Activated CD8-positive, alpha-beta memory T cell treated with anti-CD3 and anti-CD28 coated beads, Interleukin-2, amount 10 ng/mL, durations not matched to agents 7 days and 5 days (primary cell): ENCODE measurements at places on chromosomes 16 and 17. TPM values are rescaled to one million over a fixed set of nuclear protein-coding genes. Genes with fewer than 3 reads are reported as not detected.

DNA sequence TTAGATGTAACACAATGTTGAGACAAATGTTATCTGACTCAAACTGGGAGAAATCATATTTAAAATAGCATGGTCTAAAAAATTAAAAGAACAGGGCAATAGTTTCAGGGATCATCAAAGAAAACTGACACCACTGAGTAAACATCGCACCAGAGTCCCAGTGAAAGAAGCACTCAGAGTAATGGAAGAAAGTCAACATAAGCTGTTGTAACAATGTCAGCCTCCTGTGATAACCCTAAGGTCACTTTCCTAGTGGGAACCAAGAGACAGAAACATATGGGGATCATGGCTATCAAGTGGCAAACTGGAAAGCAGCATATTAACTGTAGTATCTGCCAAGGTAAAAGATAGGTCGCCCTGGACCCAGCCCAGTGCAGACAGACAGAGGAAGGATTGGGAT lies 160.8 kb downstream of the CA10 start:
- H3K4me3 ChIP-seq: no peak overlapping the region
- no peak for DNase-seq
- no peaks in the 10 kb centered on the region for H3K36me3 ChIP-seq

GRCh38 chr17:73000832-73001231 lies 91.7 kb downstream of the SLC39A11 start:
- no peak for DNase-seq
- peaks cover 2% of the 10 kb centered on the region for H3K36me3 ChIP-seq
- no peaks in the 10 kb centered on the region for H3K27me3 ChIP-seq

GRCh38 chr17:18966831-18967624 lies 15.1 kb downstream of the SLC5A10 start:
- no peaks in the 10 kb centered on the region for H3K27me3 ChIP-seq
- H3K36me3 ChIP-seq: no peaks in the 10 kb centered on the region
- H3K4me1 ChIP-seq: no peaks in the 10 kb centered on the region
- no peak overlapping the region for H3K4me3 ChIP-seq

Gene MVP
- 110 TPM for total RNA-seq

Gene KRT36
- not detected for total RNA-seq

DNA sequence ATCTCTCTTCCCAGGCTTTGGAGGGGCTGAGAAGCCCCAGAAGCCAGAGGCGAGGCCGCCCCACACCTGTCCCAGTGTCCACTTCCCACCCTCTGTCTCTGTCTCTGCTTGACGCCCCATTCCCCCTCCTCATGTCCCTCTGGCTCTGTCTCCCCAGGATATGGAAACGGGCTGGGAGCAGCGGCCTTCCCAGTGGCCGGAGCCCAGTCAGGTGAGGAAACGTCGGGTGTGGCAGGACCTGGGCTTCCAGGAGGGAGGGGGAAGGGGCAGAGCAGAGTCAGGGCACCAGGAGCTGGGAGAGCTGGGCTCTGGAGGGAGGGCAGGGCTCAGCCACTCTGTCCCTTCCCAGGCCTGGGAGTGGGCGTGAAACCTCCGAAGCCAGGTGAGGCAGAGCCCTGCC lies 10.6 kb upstream of the PKMYT1 start:
- no peak overlapping the region for H3K27ac ChIP-seq
- H3K27me3 ChIP-seq: peaks cover 4% of the 10 kb centered on the region
- no peak for DNase-seq
- H3K36me3 ChIP-seq: no peaks in the 10 kb centered on the region
- H3K4me3 ChIP-seq: no peak overlapping the region
- H3K4me1 ChIP-seq: no peaks in the 10 kb centered on the region

DNA sequence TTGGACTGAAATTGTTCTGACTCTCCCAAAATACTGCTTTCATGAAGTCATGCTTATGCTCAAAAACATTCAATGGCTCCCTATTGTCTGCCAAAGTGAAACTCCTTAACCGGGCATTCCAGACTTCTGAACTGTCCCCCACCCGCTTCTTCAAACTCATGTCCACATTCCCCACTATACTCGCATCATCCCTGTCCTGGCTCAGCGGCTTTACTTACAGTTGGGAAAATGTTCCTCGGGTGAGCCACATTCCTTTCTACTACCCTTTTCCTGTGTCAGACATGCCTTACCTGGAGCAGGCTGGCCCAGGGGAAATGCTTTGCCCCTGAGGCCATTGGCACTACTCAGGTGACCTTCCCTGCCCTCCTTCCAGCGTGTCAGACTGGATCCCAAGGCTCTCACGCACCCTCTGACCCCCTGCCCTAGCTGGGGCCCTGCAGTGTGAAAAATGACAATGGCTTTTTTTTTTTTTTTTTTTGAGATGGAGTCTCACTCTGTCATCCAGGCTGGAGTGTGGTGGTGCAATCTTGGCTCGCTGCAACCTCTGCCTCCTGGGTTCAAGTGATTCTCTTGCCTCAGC lies 5.3 kb downstream of the CYGB start:
- no peak for DNase-seq
- H3K27ac ChIP-seq: no peak overlapping the region
- peaks cover 18% of the 10 kb centered on the region for H3K27me3 ChIP-seq
- H3K4me1 ChIP-seq: peaks cover 10% of the 10 kb centered on the region
- H3K36me3 ChIP-seq: no peaks in the 10 kb centered on the region

DNA sequence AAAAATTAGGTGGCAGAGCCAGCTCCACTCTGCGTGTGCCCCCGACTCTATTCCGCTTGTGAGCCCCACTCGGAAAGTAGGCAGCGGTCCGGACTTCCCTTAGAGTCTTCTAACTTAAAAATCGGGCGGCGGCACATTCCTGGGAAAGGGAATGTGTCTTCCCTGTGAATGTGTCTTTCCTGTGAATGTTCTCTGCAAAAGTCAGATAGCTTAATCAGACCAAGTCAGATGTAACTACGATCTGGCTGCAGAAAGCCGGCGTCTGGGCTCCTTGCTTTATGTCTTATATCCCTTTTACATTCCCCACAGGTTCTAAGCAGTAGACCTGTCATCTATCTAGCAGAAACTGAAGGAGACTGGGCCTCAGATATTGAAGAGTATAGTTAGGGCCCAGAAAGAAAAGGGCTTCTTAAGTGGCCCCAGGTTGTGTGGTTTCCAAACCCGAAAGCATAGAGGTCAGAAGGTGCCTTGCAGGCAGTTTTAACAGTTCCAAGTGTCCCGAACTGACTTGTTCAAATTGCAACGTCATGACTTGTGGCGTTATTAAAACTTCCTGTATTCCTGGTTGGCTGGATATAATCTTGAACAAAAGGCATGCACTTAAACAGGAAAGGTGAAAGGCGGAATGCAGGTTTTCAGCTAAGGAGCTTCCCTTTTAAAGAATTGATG lies 601 bp downstream of the PHKB start:
- H3K27me3 ChIP-seq: no peaks in the 10 kb centered on the region
- H3K36me3 ChIP-seq: peaks cover 14% of the 10 kb centered on the region
- DNase-seq: peak; percentile 52

Gene PEMT
- total RNA-seq: 18.6 TPM

DNA sequence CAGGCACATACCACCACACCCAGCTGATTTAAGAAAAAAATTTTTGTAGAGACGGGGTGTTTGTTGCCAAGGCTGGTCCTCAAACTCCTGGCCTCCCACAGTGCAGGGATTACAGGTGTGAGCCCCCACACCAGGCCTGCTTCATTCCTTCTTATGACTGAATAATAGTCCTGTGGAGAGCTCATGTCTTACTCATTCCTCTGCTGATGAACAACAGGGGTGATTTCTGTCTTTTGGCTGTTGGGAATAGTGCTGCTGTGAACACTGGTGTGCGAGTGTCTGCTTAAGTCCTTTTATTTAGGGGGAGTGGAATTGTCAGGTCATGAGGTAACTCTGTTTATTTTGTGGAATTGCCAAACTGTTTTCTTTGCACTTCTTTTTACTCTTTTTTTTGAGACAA lies 2.7 kb upstream of the CTRB1 start:
- H3K4me1 ChIP-seq: peaks cover 14% of the 10 kb centered on the region
- no peaks in the 10 kb centered on the region for H3K36me3 ChIP-seq
- H3K27ac ChIP-seq: no peak overlapping the region
- DNase-seq: no peak
- H3K4me3 ChIP-seq: no peak overlapping the region

Gene CTU2
- 31.1 TPM for total RNA-seq

- no peaks in the 10 kb centered on the region for H3K36me3 ChIP-seq
- peaks cover 13% of the 10 kb centered on the region for H3K4me1 ChIP-seq
- DNase-seq: peak; percentile 50
- peaks cover 13% of the 10 kb centered on the region for H3K27me3 ChIP-seq
Measured at GRCh38 chr16:55703003-55704001, 47.5 kb downstream of the SLC6A2 start.

- no peaks in the 10 kb centered on the region for H3K36me3 ChIP-seq
- H3K27me3 ChIP-seq: no peaks in the 10 kb centered on the region
- no peak overlapping the region for H3K4me3 ChIP-seq
- H3K4me1 ChIP-seq: peaks cover 36% of the 10 kb centered on the region
- peak; percentile 52 for DNase-seq
Measured at GRCh38 chr16:88769617-88770460, 15.2 kb downstream of the PIEZO1 start.

DNA sequence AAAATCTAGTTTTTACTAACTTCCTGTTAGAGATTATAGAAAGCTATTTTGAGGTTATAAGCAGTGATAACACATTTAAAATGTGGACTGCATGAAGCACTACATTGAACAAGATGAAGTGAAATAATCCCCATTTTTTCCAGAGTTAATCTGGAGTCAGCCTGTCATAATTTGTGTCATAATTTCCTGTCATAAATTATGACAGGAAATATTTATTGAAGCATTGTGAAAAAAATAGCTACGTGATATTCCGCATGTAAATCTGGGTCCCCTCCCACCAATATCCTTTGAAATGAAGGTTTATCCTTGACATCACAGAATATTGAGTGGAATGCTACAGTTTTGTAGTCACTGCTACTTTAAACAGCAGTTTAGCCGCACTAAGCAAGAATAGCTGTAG lies 40.1 kb downstream of the OMG start:
- no peak overlapping the region for H3K27ac ChIP-seq
- no peak for DNase-seq
- no peaks in the 10 kb centered on the region for H3K4me1 ChIP-seq

- no peak for DNase-seq
- no peak overlapping the region for H3K4me3 ChIP-seq
- H3K4me1 ChIP-seq: no peaks in the 10 kb centered on the region
- H3K36me3 ChIP-seq: no peaks in the 10 kb centered on the region
- H3K27me3 ChIP-seq: peaks cover 45% of the 10 kb centered on the region
Measured at GRCh38 chr16:75264999-75265910, 13.8 kb upstream of the BCAR1 start.

DNA sequence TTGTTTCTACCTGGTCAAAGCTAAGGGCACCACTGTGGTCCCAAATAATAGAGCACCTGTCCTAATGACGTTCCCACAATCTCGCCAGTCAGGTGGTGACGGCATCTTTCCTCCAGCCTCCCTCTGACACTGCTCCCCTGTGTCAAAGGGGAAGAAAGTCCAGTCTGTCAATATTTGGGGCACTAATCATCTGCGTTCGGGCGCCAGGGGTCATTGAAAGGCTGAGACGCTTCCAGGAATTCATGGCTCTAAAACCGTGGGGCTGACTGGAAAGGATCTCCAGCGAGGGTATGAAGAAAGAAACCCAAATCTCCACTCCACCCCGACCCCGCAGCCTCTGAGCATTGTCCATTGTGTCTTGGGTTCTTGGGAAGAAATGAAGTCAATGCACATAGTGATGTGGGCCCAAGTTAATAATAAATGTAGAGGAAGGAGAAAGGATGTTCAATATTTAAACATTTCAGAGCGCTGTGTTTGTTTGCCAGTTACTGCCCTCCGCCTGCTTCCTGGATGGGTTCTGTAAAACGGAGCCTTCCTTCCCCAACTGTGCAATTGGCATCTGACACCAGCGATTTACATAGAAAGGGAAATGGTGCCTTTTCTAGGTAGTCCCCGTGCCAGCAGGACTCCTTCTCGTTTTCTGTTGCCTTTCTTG lies 103.2 kb downstream of the SOCS1 start:
- H3K36me3 ChIP-seq: peaks cover 27% of the 10 kb centered on the region
- peaks cover 43% of the 10 kb centered on the region for H3K4me1 ChIP-seq
- no peaks in the 10 kb centered on the region for H3K27me3 ChIP-seq
- DNase-seq: no peak
- H3K27ac ChIP-seq: no peak overlapping the region
- H3K4me3 ChIP-seq: no peak overlapping the region

GRCh38 chr17:49567871-49568694 lies 7.6 kb upstream of the NXPH3 start:
- H3K4me1 ChIP-seq: peaks cover 38% of the 10 kb centered on the region
- H3K4me3 ChIP-seq: peak overlapping the region; percentile 63
- peak; percentile 90 for DNase-seq
- peaks cover 51% of the 10 kb centered on the region for H3K27me3 ChIP-seq

- peaks cover 6% of the 10 kb centered on the region for H3K36me3 ChIP-seq
- no peak overlapping the region for H3K4me3 ChIP-seq
- H3K4me1 ChIP-seq: no peaks in the 10 kb centered on the region
- no peak for DNase-seq
- H3K27me3 ChIP-seq: no peaks in the 10 kb centered on the region
- H3K27ac ChIP-seq: no peak overlapping the region
Measured at GRCh38 chr16:54110016-54110981, 176.3 kb downstream of the IRX3 start.

- peak; percentile 44 for DNase-seq
- no peak overlapping the region for H3K4me3 ChIP-seq
- H3K4me1 ChIP-seq: no peaks in the 10 kb centered on the region
- H3K36me3 ChIP-seq: no peaks in the 10 kb centered on the region
- no peak overlapping the region for H3K27ac ChIP-seq
Measured at GRCh38 chr16:12228602-12229499, 252.3 kb downstream of the SNX29 start.

DNA sequence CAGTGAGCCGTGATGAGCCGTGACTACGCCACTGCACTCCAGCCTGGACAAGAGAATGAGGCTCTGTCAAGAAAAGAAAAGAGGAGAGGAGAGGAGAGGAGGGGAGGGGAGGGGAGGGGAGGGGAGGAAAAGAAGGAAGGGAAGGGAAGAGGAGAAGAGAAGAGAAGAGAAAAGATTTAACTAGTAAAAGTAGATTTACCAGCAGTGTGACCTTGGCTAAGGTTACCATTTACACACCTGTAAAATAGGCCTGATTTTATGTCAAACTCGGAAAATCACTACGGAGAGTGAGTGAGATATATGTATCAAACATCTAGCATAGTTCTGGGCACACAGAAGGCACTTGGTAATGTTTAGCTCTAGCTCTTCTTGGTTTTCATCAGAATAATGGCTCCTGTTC lies 109.2 kb downstream of the LYRM1 start:
- H3K4me3 ChIP-seq: no peak overlapping the region
- peaks cover 36% of the 10 kb centered on the region for H3K27me3 ChIP-seq
- no peaks in the 10 kb centered on the region for H3K36me3 ChIP-seq
- no peak for DNase-seq
